ENCODE measurements at places on chromosomes 16 and 17.
A peak's percentile ranks its signal among the peaks of the same experiment; 100 is the strongest.

GRCh38 chr17:41664587-41665565 is 23.8 kb upstream of the EIF1 start:
- no peak for DNase-seq

DNA sequence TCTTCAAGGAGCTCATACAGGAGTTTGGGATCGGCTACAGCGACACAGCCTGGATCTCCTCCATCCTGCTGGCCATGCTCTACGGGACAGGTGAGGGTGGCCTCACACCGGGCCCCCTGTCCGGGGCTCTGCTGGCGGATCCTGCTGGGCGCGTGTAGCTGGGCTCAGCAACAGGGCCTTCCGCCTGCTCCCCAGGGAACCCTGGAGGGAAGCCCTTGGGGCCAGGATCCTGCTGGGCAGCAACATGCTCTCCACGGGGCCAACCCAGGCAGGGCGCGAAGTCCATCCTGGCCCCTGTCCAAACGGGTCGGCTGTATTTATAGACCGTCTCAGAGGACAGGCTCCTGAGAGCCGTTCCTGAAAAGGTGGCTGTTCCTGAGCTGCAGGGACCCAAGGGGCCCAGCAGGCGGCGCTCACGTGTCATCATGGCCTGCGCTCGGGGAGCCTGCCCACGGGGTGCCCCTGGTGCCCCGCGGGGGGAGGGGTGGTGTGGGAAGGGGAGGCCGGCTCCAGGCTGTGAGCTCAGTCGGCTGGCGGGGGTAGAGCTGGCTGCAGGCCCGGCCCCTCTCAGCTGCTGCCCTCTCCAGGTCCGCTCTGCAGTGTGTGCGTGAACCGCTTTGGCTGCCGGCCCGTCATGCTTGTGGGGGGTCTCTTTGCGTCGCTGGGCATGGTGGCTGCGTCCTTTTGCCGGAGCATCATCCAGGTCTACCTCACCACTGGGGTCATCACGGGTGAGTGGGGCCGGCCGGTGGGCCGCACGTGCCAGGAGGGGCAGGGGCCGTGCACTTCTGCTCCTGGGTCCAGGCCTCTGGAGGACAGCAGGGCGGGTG is 7.5 kb downstream of the SLC16A3 start:
- DNase-seq, result no peak

DNA sequence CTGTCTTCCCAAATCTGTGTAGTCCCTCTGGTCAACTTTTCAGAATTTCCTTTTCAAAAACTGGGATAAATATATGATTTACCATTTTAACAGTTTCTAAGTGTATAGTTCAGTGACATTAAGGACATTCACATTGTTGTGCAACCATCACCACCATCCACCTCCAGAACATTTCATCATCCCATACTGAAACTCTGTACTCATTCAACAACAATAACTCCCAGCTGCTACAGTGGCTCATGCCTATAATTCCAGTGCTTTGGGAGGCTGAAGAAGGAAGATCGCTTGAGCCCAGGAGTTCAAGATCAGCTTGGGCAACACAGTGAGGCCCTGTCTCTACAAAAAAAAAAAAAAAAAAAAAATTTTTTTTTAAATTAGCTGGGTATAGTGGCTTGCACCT is 131.0 kb downstream of the AATF start:
- peak; percentile 14 for DNase-seq

DNA sequence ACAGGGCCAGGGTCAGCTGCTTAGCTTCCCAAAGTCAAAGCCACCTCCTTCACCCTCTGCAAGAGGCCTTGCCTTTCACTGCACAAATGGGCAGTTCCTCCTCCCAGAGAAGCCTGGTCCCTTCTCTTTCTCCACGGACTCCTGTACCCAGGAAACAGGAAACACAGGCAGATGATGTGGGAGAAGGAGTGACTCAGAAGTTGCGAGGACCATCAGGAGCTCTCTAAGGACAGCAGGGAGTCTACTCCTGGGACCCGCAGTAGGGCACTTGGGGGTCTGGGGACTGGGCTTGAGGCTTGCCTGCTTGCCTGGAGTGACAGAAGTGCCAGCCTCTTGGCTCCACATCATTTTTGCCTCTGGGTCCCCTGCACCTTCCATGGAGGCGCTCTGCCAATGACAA is 47.4 kb upstream of the KSR1 start:
- no peak for DNase-seq

DNA sequence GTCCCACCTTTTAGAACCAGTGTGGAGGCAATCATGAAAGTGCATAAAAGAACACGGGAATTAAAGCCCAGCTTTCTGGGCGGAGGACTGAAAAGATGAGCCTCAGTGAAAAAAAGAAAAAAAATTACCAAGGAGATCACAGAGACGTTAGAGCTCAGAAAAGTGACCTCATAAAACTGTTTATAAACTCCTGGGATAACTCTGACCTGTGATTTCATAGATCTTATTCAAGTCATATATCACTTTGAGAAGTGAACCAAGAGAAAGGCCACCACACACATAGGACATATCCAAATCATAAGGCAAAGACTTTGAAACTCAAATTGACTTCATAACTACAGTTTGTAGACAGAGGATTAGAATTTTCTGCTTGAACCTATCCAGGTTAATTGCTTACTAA is 90.1 kb downstream of the KCNJ2 start:
- no peak for DNase-seq

GRCh38 chr16:69754143-69754468 is 620 bp downstream of the NOB1 start:
- DNase-seq, result no peak

GRCh38 chr17:73192206-73192893 is 505 bp upstream of the COG1 start:
- peak; percentile 88 for DNase-seq

- DNase-seq, result no peak
These were observed 9.7 kb downstream of the RHBDL3 start for GRCh38 chr17:32275060-32276042.

- no peak for DNase-seq
These were observed 10.3 kb downstream of the SLC47A2 start for GRCh38 chr17:19705771-19706770.

DNA sequence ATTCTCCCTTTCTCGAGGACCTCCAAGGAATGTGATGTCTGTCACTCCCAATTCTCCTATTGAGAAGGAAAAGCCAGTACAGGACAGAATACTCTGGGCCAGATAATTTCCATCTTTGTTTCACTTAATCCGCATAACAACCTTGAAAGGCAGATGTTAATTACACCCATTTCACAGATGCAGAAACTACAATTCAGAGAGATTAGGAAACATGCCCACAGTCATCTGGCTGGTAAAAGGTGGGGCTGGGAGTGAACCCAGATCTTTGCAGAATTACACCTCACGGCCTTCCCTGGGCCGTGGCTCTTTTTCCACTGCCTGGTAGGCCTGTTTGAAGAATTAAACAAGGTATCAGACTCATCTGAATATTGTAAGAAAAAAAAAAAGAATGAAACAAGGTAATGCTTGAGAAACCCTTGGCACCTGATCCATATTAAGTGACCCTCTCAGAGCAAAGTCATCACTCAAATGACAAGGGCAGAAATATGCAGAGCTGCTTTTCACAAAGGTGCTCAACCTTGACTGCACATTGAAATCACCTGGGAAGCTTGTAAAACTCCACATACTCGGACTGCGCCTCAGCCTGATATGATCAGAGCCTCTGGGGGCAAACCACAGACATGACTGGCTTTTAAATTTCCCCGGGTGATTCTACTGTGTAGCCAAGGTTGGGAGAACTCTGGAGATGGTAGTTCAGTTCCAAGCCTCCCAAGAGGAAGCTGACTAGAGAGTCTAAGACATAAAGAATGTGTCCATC is 16.6 kb upstream of the G6PC1 start:
- no peak for DNase-seq

DNA sequence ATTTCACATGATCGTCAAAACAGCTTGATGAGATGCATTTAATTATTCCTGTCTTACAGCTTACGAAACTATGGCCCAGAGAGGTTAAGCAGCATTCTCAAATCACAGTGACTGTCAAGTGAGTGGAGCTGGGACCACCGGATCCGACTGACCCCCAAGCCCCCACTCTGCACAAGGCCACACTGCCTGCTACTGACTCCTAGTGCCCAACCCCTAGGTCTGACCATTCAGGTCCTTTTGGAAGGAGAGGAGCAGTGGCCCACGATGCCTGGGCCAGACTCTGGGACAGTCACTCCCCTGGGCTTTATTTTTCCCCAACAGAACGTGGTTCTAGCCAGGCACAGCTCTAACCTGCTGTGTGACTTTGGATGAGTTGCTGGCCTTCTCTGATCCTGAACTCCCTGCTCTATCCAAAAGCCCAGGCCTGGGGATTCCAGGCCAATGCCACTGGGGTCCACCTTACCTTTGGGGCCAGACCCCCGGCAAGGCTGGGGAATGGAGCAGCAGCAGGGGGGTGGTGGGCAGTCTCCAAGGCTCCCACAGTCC is 9.9 kb downstream of the TSPOAP1 start:
- no peak for DNase-seq

- no peak for DNase-seq
These were observed 220.4 kb upstream of the MYOCD start for GRCh38 chr17:12445331-12445730.

DNA sequence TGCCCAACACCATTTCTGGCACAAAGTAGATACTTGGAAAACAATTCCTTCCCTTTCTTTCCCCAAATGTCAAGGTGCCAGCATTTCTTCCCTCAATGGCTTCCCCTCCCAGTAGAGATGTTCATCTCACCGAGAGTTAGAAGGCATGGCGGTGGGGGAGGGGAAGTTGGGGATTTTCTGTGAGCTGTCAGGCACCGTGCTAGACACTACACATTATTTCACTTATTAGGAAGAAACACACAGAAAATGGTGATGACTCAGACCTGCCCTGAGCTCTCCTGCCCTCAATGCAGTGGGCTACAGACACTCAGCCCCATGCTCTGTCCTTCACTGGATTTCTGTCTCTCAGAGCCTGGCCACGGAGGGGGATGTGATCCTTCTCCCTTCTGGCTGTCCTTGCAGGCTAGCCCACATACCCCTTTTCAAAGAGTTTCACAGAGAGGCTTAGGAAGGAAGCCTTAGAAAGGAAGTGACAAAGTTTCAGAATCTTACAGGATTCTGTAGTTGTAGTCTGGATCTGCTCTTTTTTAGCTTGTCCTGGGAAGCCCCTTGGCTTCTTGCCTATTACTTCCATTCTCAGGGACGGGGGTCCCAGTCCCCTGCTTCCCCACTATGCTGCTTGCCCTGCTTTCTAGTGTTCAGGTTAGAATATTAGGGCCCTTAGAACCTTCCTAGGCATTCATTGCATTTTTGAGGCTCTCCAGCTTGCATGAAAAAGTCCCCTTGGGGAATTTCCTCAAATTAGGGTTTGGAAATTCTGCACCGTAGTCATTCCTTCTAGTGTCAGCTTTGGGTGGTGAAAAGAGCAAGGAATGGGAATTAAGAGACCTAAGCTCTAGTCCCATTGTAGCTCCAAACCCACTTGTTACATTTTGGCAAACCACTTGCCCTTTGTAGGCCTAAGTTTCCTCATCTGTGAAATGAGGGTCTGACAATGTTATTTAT is 12.2 kb upstream of the CCL5 start:
- DNase-seq, result no peak

GRCh38 chr17:80703142-80703478 is 158.5 kb downstream of the RPTOR start:
- no peak for DNase-seq

DNA sequence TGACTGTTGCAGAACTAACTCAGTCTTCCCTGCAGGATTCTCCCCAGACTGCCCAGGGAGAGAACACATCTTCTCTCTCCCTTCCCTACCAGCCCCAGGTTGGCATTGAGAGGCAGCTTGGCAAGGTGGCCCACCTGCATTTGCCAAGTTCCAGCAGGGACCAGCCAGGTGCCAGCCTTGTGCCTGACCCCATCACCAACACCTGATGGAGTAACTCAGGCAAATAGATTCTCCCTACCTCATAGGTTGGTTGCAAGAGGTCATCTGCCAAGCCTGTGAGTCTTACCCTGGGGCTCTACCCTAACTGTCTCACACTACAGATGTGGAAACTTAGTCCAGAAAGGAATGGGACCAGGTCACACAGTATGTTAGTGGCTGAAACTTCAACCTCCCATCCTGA is 20.4 kb downstream of the BEAN1 start:
- DNase-seq, result no peak

GRCh38 chr17:7405350-7406234 is 1.7 kb upstream of the TMEM256 start:
- no peak for DNase-seq

- DNase-seq, result no peak
These were observed 2.5 kb upstream of the IGSF6 start for GRCh38 chr16:21654881-21655280.

GRCh38 chr17:73541111-73541510 is 103.1 kb downstream of the SDK2 start:
- no peak for DNase-seq

DNA sequence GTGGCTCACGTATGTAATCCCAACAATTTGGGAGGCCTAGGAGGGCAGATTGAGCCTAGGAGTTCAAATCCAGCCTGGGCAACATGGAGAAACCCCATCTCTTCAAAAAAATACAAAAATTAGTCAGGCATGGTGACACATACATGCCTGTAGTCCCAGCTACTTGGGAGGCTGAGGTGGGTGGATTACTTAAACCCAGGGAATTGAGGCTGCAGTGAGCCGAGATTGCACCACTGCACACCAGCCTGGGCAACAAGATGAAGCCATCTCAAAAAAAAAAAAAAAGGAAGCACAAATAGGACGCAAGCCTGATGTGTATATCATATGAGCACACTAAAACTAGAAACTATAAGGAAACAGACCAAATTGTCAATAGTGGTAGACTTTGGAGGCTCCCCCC is 17.1 kb upstream of the FLCN start:
- DNase-seq, result no peak

- peak; percentile 37 for DNase-seq
These were observed 8.9 kb upstream of the RBFOX3 start for GRCh38 chr17:79619636-79620206.

DNA sequence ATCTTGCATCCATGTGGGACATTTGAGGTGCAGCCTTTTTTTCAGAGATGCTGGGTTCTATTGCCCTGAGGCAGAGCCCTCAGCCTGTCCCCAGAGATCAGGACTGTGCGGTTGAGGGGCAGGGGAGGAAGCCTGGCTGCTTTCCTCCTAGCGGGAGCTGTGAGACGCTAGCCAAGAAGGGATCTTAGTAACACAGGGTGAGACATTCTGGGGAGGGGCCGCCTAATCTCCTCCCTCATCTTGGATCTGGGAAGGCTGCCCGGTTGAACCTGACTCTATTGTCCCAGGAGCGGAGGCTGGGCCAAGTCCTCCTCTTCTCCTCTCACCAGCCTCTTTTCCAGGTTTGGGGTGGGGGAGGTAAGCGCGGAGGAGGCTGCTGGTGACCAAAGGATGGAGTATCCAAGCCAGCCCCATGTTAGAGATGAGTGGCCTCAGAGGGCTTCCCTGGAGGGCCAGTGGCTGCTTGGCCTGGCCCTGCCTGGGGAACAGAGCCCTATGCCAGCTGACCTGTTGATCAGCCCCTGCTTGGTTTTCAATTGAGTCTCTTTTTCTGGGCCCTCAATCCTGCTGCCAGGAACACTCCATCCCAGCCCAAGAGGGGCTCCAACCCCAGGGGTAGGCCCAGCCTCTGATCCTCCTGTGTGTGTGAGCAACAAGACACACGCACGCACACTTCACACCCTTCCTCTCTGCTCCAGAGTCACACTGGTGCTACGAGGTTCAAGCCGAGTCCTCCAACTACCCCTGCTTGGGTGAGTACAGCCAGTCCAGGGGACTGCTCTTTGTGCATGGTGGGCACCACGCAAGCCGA is 5.0 kb downstream of the CA4 start:
- peak; percentile 20 for DNase-seq

- no peak for DNase-seq
These were observed 16.6 kb downstream of the TRPV2 start for GRCh38 chr17:16432017-16432416.
